ENCODE measurements at places on chromosomes 3 and 15.

GRCh38 chr15:59140422-59141226, 35.7 kb downstream of the CCNB2 start:
- DNase-seq, result no peak

DNA sequence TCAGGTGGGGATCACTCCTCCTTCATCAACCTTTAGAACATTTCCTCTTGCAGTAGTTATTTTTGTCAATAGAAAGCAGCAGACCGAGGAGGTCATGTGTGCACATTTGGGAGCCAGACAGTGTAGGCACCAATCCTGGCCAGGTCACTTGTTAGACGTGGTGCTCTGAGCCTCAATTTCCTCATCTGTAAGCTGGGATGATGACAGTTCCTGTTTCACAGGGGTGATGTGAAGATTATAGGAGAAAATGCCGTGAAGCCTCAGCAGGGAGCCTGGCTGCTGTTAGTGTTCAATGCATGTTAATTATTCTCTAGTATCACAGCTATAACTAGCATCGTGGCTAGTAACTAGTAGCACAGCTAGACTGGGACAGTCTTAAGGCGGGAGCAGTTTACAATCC, 64.7 kb downstream of the ATP2B2 start:
- no peak for DNase-seq

DNA sequence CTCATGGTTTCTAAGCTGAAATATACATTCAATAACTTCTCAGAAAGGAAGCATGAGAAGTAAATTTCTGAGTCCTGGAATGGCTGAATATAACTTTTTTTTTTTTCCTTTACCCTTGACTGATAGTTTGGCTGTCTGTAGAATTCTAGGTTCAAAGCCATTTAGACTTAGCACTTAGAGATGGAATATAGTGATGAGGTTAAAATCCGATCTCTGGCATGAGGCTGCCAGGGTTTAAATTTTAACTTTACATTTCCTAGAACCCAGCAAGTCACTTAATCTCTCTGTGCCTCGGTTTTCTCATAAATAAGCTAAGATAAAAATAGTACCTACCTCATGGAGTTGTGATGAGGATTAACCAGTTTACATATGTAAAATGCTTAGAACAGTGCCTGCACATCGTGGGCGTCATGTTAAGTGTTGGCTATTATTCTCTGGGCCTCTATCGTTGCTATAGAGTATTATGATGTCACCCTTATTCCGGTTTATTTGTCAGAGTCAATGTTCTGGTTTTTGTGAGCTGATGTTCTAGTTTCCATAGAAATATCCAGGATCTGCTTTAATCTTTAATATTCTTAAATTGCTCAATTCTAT, 199.8 kb upstream of the TLE3 start:
- DNase-seq, result no peak

DNA sequence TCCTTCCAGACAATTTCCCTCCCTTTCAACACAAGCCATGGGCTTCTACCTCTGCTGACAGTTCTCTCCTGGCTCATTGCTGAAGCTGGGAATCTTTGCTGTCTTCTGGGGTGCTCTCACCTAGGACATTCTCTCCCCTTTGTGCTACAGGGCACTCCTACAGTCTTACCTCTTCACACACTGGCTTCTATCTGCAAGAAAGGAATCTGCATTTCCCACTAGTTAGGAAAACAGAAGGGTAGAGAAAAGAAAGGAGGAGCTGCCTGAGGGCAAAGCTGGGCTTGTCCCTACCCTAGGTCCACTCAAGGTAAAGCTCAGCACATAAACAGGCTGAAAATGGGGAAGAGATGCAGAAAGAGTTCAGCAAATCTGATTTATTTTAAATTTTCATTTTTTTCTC, 5.6 kb upstream of the ARGFX start:
- DNase-seq, result no peak

- DNase-seq, result peak; percentile 27
Observed at GRCh38 chr3:186519021-186519658, 25.0 kb downstream of the CRYGS start.

- DNase-seq, result no peak
Observed at GRCh38 chr3:165669967-165670366, 167.3 kb downstream of the BCHE start.

DNA sequence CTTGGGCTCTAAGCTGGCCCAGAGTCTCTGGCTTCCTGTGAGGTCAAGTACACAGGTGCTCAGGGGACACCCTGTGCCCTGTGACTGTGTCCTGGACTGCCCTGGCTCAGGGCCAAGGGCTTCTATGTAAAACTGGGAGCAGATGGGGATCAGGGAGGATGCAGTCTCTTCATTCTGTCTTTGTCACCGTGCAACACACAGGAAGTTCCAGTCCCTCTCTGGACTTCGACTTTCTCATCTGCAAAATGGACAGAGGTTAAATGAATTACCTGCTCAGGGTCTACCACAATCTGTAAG, 61.9 kb upstream of the TLE3 start:
- no peak for DNase-seq

- no peak for DNase-seq
Observed at GRCh38 chr3:184315543-184315867, 1.1 kb downstream of the EIF4G1 start.

DNA sequence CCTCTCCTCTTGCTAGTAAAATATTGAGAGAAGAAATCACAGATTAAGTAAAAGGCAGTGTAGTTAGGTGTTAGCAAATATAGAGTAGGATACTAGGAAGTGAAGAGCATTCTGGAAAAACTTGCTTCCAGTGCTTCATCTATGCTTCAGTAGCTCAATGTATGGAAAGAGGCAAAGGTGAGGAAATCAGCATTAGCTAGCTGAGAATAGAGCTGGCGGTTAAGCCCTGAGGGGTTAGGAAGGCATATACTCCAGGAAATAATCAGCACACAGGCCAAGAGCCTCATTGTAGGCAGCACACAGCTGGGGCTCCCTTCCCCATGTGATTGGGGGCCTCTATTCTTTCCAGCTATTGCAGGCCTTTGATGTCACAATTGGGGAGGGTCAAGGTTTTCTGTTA, 13.8 kb downstream of the RCCD1 start:
- DNase-seq, result no peak

DNA sequence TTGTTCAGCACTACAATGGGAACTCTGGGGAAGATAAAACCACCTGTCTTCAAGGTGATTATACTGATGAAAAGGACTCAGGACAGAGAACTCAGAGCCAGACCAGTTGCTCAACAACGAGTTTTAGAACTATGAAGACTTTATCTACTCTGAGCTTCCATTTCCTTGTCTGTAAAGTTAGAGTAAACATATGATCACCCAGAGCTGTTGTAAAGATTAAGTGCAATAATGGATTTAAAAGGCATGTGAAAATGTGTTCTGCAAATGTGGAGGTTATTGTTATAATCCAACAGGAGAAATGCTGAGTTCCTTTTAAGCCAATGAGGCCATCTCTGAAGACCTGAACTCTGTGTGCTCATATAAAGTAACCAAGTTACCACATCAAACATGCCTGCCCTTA, 139.7 kb upstream of the CMC1 start:
- DNase-seq, result no peak

DNA sequence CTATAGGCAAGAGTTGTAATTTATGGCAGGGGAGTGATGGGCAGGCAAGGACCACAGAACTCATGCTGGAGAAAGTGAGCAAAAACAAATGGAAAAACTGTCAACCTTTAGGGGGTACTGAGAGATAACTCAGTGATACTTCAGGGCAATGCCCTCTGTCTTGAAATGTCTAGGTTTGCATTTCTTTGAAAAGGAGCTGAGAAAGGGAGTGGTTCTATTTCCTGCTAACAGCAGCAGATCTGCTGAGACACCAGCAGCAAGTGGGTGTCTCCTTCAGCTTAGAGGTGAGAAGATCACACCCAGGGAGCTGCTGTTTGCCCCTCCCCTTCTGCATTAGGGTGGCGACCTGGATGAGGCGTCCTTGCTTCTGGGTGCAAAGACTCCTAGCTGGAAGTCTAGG, 42.3 kb upstream of the XIRP1 start:
- DNase-seq, result no peak

GRCh38 chr3:18529631-18530030, 104.5 kb upstream of the SATB1 start:
- no peak for DNase-seq

Data from stimulated activated CD4-positive, alpha-beta T cell treated with anti-CD3 and anti-CD28 coated beads, TNF-alpha, amount 100 ng/mL, for 1 hour (primary cell).